ENCODE measurements at places on chromosomes 5 and 9. TPM values are rescaled to one million over a fixed set of nuclear protein-coding genes. Genes with fewer than 3 reads are reported as not detected.

DNA sequence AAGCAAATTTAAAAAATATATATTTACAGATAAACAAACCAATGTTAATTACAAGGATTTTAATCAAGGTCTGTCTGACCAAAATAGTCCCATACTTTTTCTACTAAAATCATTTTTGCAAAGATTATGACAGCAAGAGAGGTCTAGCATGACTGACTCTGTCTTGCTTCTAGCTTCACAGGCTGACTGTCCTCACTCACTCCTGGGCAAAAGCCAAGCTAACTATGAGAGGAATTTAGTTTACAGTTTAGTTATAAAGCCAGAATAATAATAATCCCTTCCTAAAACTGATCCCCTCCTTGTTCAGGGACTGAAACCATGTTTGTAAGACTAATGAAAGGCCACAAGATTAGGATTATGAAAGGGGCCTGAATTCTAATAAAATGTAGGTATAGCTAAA lies 45.5 kb upstream of the HMGCS1 start:
- no peak for DNase-seq

- DNase-seq: peak; percentile 47
Measured at GRCh38 chr9:34985311-34985899, 4.1 kb upstream of the DNAJB5 start.

GRCh38 chr9:129258124-129258822 lies 80.2 kb upstream of the IER5L start:
- peak; percentile 90 for DNase-seq

DNA sequence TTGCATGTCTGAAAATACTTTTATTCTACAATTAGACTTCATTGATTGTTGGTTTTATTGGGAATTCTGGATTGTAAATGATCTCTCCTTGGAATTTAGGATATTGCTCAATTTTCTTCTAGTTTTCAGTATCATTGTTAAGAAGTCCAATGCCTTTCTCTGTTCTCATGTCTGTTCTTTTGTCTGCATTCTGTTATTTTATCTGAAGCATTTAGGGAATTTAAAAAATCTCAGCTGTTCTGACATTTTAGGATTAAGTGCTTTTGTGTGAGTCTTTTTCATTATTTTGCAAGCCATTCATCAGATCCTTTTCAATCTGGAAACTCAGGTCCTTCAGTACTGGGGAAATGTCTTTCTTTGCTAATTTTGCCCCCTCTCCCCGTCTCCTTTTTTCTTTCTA lies 4.4 kb upstream of the FER start:
- no peak for DNase-seq

GRCh38 chr9:95129476-95130291 lies 187.8 kb downstream of the FANCC start:
- no peak for DNase-seq

DNA sequence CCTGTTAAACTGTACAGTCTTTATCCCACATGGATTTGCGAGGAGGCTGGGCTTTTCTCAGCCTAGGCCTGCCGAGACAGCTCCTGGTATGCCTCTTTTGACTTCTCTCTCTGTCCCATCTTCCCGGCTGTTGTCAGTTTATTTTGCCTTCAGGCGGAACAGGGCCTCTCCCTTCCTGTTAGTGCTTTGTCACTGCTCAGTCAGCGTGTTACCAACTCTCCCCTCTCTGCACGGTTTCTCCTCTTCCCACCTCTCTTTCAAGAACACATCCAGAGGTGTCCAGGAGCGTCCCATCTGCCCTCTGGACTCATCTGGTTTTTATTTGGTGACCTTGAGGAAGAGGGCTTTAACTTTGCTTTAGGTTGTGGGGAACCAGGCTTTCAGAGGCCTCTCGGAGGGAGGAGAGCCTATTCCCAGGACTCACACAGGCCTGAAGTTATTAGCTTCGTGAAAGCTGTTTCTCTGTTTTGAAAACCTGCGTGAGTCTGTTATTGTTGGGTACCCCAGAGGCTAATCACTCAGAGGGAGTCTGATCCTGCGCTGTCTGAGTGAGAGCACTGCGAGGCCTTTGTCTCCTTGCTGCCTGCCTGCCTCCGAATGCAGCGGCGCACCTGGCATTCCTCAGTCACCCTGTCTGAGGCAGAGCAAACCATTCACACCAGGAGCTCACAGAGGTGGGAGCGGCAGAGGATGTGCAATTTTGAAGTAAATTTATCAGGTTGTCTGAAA lies 234.4 kb upstream of the MPDZ start:
- no peak for DNase-seq

- DNase-seq: no peak
Measured at GRCh38 chr9:29176786-29177185, 1603.5 kb upstream of the C9orf72 start.

GRCh38 chr5:166845044-166845443 lies 1446.4 kb upstream of the WWC1 start:
- DNase-seq: peak; percentile 39

DNA sequence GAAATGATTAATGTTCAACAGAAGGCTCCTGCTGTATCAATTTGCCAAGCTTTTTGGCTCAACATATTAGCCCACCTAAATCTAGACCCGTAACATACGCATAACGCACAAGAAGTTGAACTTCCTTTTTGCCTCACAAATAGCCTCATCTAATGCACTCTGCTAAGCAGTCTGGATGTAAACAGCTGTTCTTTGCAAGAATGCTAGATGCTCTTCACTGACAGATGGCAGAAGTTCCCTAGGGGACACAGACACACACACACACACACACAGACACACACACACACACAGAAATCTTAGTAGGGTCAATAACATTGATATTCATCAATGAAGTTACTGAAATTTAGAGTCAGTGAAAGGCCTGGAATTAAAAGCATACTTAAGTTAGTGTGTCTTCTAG lies 13.2 kb upstream of the PCA3 start:
- DNase-seq: no peak

- no peak for DNase-seq
Measured at GRCh38 chr5:32044939-32045338, 129.2 kb downstream of the GOLPH3 start.

- no peak for DNase-seq
Measured at GRCh38 chr5:173567548-173567947, 48.9 kb downstream of the BOD1 start.

DNA sequence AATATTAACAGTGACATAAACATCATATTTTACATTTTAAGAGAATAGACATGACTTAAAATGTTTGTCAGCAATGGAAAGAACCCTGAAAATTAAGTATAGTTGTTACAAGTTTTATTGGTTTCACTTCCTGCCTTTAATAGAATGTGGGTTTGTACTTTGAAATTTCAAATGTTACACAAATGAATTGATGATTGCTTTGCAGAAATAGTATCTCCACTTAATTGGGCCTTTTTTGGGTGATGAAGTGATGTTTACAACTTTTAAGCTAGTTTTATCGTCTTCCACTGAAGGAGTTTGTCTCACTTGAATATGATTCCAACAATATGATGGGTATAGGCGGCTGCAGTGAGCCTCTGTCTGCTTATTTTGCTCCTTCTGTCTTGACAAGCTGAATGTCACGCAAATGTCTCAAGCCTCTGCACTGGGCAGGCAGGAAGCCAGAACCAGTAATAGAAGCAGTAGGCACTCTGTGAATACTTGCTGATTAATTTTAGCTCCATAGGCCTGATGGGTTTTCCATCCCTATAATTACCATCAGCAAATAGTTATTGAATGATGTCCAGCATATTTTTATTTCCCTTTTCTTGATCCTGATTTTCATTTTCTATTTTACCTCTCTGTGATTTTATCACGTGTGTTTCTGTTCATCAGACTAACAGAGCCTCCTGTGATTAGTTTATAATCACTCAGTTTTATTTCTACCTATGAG lies 10.6 kb upstream of the NR3C1 start:
- DNase-seq: no peak

- DNase-seq: no peak
Measured at GRCh38 chr9:76586390-76587314, 127.7 kb downstream of the GCNT1 start.

The CTXN3 gene
- not detected for polyA plus RNA-seq

The PTGER4 gene
- 2.2 TPM for polyA plus RNA-seq

The C9orf50 gene
- 0.23 TPM for polyA plus RNA-seq

The ITK gene
- polyA plus RNA-seq: 0.59 TPM

Data from left lung (tissue), 14 donors.